Pancreas (tissue), 10 donors: ENCODE measurements at places on chromosomes 1 and 21.
A peak's percentile ranks its signal among the peaks of the same experiment; 100 is the strongest.

DNA sequence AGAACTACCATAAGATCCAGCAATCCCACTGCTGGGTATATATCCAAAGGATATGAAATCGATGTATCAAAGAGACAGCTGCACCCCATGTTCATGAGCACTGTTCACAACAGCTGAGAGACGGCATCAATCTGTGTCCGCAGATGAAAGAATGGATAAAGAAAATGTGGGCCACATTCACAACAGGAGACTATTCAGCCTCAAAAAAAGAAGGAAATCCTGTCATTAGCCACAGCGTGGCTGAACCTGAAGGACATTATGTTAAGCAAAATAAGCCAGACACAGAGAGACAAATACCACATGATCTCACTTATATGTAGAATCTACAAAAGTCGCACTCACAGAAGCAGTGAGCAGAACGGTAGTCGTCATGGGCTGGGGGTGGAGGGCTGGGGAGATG, 99.2 kb upstream of the IFFO2 start:
- no peak for DNase-seq

- no peak for DNase-seq
Observed at GRCh38 chr21:36767096-36767495, 68.2 kb downstream of the SIM2 start.

GRCh38 chr21:42675403-42675802, 22.0 kb downstream of the PDE9A start:
- no peak for DNase-seq

DNA sequence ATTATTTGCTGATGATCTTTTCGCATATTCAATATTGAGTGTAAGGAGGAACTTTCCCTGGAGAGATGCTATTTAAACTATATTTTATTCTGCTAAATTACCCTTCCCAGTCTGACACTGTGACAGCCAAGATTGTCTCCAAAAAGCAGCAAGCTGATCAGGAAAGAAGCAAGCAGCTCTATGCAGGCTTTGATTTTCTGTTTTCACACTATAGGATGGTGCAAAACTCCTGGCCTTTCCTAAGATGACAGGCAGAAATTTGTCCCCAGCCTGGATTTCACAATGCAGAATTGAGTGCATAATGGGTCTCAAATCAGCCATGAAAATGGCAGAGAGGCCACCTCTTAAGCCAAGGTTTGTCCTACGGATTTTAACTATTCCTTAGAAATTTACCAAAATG, 1.1 kb downstream of the SGIP1 start:
- no peak for DNase-seq

DNA sequence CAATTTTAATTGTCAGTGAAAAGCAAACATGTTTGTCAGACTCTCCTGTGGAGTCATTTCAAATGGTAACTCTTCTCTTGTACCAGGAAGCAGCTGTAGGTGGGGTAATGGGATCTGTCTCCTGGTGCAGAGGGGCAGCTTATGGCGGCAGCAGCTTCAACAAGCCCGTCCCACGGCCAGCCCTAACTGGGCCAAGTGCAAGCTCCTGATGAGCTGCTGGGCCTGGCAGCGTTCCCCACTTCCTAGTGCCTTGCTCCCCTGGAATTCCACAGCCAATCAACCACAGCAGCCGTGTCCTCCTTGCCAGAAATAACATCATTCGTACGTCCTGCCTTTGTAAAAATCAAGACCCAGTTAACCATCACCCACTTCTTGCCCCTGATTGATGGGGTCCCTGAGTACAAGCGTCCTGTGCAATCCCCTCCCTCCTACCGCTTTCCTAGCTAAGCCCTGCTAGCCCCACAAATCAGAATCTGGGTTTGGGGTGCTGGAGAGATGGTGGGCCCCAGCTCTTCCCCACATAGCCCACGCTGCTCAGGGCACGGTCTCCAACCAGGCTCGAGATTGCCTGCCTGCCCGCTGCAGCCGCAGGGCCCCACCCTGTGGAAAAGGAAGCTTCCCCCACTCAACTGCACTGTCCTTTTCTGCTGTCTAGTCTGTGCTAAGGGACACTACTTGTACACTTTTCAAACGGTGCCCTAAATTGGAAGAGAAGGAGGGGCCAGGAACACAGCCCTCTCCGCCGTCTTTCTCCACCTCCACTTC, 61.2 kb downstream of the TOR1AIP2 start:
- no peak for DNase-seq

GRCh38 chr21:33211732-33212131, 18.0 kb upstream of the IFNAR2 start:
- no peak for DNase-seq

- no peak for DNase-seq
Observed at GRCh38 chr1:231497629-231498152, 30.8 kb upstream of the TSNAX start.

DNA sequence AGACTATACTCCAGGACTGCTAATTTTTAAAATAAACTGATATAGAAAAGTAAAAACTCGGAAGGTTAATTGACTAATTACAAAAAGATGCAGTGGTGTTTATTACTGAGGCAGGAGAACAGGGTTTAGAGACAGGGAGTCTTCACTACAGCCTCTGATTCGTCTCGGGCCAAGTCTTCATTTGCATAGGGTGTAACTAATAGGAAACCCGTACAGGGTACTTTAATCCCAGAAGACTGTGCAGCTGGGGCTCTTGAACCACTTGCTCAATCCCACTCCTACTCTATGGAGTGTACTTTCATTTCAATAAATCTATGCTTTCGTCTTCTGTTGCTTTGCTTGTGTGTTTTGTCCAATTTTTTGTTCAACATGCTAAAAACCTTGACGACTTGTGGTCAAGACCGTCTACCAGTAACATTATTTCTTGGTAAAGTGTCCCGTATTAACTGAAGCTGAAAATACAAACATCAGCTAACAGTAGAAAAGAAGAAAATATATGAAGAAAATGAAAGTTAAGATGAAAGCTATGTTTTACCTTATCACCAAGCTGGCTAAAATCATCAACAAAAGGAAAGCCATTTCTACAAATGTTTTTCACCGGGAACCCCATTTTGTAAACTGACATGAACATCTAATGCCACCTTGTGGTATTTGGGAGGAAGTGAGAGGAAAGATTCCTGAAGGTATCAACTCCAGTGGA, 8.0 kb downstream of the SDHB start:
- no peak for DNase-seq

GRCh38 chr1:92376345-92376744, 77.5 kb downstream of the RPAP2 start:
- DNase-seq, result no peak

DNA sequence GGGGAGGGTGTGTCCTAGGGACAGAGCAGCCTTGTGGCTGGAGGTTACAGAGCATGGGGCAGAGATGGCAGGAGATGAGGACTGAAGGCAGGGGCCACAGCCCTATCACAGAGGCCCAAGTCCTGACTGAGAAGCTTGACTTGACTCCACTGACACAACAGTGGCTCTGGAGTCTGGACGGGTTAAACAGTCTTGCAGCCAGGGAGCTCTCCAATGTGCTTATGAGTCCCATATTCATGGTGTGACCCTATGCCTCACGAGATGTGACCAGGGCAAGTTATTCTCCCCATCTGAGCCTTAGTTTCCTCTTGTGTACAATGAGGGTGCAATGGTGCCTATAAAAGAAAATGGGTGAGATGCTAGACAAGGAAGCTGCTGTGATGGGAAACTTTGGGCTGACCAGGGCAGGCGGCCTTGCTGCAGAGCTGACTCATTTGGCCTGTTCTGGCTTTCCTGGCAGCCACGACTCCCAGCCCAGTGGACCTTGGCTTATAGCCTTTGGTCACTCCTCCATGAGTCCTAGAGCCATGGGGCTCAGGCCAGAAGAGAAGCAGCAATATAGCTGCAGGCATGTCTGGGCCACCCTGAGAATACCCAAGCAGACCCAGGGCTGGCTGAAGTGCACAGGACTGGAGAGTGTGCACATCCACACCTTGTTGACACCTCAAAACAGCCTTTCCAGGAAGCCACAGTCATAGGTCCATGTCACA, 2.8 kb upstream of the TTC22 start:
- no peak for DNase-seq

GRCh38 chr1:27543284-27543683, 53.3 kb upstream of the WASF2 start:
- DNase-seq, result no peak

DNA sequence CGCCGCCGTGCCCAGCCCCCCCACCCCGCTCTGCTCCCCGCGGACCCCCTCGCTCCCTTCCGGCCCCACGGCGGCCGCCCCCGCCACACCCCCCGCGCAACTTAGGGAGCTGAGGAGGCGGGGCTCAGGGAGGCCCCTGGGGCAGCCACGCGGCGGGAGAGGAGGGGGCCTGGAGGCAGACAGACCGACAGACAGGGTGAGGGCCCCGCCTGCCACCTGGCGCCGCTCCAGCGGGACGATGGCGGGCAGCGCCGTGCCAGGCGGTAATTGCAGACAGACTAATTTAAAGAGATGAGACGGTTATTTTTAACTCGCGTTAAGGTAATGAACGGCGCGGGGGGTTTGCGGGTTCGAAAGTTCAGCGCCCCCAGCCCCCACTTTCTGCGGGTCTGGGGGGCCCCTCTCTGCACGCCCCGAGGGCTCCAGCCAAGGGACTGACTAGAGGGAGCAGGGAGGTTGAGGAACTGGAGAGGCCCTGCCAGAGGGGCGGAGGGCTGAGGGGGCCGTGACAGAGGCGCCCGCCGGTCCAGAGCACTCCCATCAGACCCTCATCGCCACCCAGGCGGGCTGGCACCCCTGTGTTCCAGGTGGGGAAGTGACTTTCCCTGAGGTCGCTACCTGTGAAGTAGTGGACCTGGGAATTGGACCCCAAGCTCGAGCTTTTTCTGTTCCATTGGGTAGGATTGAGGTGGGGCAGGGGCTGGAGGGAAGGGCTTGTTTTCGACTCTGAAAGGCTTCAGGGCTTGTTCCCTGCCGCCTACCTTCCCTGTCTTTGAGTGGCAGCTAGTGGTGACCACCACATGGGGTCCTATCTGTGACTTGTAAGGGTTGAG, 5.4 kb downstream of the FOXO6 start:
- peak; percentile 81 for DNase-seq

DNA sequence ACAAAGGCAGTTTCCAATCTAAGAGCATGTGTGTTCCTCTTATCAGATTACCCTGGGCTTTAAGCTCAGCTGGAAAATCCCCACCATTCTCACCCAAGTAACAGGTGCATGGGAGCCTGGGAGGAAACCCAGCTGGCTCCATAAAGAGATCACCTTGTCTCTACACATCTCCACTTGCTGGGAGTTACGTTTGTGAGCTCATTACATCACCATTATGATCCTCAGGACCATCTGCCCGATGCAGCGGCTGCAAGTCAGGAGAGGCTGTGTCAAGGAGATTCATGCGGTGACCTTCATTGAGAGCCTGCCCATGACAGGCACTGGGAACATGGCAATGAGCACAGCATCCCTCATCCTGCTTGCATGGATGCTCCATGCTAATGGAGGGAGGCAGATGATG, 618.0 kb downstream of the NPHP4 start:
- DNase-seq, result no peak

DNA sequence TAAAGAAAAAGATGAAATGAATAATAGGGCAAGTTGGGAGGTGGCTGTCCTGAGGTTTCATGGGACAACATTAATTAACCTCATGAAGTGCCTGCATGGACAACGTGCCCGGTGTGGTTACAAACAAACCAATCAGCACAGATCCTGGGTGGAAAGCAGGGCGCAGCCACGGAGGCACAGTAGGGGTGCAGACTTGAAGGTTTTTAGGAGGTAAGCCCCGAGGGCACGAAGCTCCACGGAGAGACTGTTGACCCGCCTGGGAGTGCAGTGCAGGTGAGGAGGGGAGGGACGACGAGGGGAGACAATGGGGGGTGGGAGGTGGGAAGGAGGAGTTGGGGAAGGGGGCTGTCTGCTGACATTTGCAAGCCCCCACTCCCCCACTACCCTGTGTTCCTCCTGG, 2.3 kb upstream of the RIPK4 start:
- DNase-seq, result no peak

GRCh38 chr1:42423681-42424080, 32.1 kb downstream of the ZMYND12 start:
- DNase-seq, result no peak

- DNase-seq, result no peak
Observed at GRCh38 chr1:226063977-226064815, 1.7 kb downstream of the H3-3A start.

DNA sequence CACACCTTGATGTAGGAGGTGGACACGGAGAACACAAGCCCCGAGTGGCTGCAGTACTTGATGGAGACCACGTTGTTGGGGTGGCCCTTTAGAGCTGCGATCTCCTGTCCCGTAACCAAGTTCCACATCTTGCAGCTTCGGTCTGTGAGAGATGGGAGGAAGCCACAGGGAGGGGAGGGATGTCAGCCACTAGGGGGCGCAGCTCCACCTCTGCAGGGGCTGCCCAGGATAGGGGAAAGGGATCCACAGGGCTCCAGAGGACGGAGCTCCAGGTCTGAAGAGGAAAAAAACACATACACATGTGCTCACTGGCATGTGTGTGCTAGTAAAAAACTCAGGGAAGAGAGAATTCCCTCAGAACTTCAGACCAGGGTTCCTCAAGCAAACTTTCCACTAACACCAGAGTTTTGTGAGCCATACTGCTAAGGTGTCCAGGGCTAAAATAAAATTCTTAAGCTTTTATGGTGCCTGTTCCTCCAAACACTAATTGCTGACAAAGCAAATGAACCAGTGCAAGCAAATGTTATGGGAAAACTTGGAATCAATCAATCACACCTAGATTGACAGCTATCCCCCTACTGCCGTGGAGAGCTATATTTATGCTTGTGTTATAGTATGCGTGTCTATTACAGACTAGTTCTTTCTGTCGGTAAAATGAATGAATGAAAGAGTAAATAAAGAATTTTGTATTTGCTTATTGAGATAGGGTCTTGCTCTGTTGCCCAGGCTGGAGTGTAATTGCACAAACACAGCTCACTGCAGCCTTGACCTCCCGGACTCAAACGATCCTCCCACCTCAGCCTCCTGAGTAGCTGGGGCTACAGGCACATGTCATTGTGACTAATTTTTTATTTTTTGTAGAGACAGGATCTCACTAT, 43.7 kb downstream of the KIF21B start:
- DNase-seq, result no peak
